ENCODE measurements at places on chromosomes 13 and 19.

DNA sequence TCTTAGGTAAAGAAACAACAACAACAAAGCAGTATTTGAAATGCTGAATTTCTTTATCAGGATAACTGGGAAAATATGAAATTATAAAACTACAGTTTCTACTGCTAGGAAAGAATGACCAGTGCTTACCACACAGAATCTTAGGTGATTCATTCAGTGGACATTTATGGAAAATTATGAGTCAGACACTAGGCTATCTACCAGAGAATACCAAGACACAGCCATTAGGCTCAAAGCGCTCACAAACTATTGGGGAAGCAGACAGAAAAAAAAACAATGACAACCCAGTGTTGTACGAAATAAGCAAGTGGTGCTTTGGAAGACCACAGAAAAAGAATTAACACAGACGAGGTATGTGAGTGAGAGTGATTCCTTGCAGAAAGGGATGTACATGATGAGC, 1019.5 kb downstream of the PCDH9 start:
- DNase-seq: no peak

GRCh38 chr13:44735806-44736205, 159.7 kb upstream of the TSC22D1 start:
- no peak for DNase-seq

DNA sequence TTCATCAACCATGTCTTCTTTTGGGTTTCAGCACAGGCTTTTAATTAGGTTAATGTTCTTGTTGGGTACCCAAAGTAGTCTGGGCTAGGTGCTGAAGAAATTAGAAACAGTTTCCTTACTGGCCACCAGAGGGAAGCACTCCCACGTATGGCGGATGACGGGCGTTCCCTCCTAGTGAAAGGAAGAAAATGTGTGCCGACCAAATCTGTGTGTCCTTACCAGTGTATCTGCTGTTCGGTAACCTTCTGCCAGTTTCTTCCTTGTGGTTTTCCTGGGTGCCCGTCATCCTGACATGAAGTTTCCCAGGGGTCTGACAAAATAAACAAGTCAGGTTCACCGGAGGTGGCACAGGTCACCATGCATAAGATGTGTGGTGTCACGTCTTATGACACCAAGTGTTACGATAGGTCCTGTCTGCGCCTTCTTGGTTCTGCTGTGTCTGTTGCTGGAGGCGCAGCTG, 6.0 kb upstream of the WDR88 start:
- peak; percentile 44 for DNase-seq

- DNase-seq: no peak
Observed at GRCh38 chr13:95678967-95679366, 2.0 kb downstream of the DNAJC3 start.

DNA sequence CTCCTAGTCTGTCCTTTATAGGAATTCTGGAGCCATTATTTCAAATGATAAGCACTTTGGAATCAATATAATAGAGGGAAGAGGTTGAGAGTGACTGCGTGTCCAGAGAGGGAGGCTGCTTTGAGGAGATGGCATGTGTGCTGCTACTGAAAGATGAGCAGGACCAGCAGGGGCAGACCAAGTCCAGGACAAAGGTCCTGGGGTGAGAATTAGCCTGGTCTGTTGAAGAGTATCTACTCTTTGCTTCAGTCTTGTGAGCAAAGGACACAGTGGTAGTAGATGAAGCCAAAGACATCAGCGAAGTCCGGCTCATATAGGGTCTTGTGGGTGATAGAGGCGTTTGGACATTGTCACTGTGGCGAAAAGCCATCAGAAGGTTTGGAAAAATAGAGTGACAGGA, 21.1 kb downstream of the SGCG start:
- DNase-seq: no peak

DNA sequence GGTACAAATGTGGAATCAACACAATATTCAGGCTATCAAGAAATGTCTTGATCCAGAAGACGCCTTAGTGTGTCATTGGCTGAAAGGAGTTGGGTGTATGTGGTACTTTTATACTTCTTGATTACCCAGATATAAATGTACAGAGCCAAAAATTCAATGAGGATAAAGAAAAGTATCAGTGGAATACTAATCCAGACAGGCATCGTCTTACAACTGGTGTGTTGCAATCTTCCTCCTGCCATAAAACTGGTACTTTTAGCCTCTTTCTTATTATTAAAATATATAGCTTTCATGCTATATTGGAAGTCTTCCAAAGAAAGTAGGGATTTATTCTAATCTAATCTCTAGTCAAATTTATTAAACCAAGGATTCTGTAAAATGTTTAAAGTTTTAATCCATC, 388.6 kb upstream of the MIR17HG start:
- no peak for DNase-seq

DNA sequence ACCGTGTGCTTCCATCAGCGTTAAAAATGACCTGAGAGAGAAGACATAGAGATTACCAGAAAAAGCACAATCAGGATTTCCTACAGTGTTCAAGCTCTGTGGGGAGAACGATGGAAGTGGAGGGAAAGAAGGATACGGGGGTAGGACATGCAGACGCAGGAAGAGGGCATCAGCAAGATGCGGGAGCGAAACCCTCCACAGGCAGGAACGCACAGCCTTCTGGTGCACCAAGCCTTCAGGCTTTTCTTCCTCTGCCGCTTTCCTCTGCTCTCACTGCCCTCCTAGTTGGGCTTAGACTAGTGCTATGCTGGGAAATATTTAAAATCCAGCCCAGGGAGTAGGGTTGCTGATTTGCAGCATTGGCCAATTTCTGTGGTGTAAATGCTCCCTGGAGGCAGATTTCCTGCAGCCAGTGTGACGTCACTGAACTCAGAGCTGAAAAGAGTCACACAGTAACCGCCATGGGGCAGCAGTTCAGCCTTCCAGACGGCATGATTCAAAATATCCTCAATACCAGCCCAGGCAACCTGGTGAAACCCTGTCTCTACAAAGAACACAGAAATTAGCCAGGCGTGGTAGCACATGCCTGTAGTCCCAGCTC, 205.1 kb upstream of the SOX1 start:
- no peak for DNase-seq

- DNase-seq: no peak
Observed at GRCh38 chr13:75147946-75148345, 334.0 kb downstream of the TBC1D4 start.

GRCh38 chr19:53160350-53160749, 1.5 kb upstream of the ZNF347 start:
- DNase-seq: no peak

DNA sequence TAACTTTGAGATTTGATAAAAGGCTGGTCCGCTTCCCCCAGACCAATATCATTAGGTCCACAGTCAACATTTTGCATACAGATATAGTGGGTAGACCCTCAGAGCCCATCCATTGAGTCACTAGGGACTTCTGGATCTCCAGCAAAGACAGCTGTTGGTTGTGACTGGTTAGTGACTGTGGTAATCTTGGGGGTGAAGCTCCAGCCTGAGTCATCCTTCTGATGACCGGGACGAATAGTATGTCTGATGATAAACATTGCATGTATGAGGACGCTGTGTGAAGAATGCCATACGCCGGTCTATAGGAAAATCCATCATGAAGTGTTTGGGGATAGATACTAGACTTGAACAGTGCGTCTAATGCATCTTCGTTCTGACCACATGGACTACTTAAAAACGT, 307.0 kb downstream of the UQCRFS1 start:
- DNase-seq: no peak

- DNase-seq: no peak
Observed at GRCh38 chr19:29672933-29673336, 7.7 kb downstream of the PLEKHF1 start.

DNA sequence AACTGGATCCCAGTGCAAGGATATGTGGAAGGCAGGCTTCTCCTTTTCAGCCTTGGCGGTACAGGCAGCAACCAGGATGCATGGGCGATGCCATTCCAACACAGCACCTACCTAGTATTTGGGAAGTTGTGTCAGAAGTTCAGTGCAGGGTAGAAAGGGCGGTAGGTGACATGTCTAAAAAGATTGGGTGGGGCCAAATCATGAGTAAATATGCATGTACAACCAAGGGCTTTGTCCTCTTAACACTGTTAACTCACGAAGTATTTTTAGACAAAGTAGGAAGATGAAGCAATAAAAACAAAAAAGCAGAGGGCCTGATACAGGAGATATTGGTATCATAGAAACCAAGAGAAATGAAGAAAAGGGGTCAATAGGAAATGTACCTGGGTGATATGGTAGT, 392.1 kb downstream of the MYO16 start:
- no peak for DNase-seq

DNA sequence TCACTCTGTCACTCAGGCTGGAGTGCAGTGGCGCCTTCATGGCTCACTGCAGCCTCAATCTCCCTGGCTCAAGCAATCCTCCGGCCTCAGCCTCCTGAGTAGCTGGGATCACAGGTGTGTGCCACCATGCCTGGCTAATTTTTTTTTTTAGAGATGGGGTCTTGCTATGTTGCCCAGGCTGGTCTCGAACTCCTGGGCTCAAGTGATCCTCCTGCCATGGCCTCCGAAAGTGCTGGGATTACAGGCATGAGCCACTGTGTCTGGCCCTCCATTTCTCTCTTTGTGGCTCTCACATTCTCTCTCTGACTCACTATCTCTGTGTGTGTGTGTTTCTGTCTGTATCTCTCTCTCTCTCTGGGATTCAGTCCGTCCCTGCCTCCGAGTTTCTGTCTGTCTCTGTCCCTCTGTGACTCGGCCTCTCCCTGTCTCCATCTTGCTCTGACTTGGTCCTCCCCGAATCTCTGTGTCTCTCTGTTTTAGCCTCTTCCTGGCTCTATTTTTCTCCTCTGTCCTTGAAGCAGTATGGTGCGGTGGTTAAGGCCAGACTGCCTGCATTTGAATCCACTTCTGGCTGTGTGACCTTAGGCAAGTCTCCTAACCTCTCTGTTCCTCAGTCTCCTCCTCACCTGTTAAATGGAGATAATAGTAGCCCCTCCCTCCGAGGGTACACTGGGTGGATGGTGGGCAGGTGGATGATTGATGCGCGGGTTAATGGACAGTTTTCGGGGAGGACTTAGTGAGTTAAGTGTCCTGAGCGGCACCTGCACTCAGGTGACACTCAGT, 11.0 kb downstream of the MEIS3 start:
- DNase-seq: no peak

DNA sequence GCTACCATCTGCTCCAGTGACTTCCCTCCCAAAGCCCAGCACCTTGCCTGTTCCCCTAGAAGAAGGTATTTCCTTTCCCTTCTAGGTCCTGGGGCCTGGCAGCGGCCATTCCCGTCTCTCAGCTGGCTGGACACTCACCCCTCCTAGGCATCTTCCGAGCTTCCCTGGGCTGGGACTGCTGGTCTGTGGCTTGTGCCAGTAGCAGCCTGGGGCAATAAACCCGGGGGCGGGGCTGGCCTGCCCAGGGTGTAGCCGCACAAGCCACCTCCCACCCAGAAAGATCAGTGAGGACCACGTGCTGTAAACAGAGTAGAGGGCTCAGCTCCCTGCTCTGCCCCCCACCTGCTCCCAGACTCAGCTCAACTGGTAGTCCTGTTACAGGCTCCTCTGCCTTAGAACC, 15.0 kb downstream of the LIPE start:
- no peak for DNase-seq

DNA sequence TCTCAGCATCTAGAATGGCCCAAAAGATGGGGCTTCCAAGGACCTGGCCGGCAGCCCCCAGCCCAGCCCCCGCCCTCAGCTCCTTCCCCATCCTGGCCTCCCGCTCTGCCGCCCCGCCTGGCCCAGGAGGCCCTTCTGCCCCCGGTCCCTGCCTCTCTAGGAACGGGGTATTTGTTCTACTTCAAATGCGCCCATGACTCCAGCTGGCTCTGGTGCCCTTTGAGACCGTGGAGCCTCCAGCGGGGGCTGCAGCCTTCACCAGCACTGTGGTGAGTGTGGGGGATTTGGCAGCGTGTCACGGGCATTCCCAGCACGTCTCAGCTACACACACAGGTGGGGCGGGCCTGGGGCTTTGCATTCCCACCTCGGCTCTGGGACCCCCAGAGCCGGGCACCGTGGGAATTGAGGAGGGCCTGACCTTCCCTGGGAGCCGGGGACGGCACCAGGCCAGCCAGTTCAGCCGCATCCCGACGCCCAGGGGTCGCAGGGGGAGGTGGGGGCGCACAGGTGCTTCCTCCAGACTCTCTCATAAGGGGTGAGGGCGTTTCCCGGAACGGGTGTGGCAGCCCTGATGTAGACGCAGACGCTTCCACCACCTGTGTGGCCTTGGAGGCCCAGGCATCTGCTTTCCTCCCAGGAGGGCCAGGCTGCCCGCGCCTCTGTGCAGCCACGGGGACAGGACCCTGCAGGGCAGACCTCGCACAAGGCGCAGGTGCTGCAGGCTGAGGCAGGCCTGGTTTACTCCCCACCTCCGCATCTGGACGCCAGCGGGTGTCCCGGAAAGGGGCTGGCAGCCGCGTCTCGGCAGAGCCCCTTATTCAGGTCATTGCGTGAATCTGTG, 947 bp downstream of the ATP4B start:
- DNase-seq: peak; percentile 65

GRCh38 chr13:98207416-98207815, 30.3 kb upstream of the RNF113B start:
- no peak for DNase-seq

GRCh38 chr13:95267662-95268342, 33.4 kb downstream of the ABCC4 start:
- DNase-seq: peak; percentile 14

DNA sequence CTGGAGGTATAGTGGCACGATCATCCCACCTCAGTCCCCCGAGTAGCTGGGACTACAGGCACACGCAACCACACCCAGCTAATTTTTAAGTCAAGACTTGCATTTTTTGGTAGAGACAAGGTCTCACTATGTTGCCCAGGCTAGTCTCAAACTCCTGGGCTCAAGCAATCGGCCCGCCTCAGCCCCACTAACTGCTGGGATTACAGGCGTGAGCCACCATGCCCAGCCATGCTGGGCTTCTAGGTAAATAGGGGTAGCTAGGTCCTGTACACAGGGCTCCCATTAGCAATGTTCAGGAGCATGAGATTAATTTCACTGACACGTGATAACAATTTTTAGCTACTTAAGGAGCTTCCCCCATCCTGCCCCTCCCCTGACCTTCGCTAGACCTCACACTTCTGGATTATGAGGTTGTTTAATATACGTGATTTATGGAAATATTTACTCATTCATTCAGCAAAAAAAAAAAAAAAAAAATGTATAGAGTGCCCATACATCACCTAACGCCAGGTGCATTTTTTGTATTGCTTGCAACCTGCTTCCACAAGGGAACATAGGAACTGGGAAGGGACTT, 19.2 kb downstream of the TMEM272 start:
- no peak for DNase-seq

GRCh38 chr13:112525356-112525945, 62.5 kb downstream of the TUBGCP3 start:
- no peak for DNase-seq

DNA sequence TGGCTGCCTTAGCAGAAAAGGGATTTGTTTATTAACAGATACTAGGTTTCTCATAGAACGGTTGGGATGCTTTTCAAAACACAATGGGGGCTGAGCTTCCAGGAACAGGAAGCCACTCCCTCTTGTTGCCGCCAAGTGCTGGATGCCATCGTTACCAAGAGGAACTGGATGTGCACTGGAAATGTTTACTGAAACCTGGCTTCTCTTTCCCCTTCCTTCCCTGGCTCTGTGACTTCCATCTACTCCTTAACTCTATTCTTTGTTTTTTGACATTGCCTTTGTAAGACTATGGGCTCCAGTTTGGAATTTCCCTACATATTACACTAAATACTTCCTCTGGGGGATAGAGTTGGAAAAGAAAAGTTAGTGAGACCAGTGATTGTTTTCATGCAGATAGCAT, 11.7 kb upstream of the KL start:
- no peak for DNase-seq
